Kidney (tissue), 22 donors: ENCODE measurements at places on chromosomes 13 and 19. TPM values are rescaled to one million over a fixed set of nuclear protein-coding genes. Genes with fewer than 3 reads are reported as not detected.

DNA sequence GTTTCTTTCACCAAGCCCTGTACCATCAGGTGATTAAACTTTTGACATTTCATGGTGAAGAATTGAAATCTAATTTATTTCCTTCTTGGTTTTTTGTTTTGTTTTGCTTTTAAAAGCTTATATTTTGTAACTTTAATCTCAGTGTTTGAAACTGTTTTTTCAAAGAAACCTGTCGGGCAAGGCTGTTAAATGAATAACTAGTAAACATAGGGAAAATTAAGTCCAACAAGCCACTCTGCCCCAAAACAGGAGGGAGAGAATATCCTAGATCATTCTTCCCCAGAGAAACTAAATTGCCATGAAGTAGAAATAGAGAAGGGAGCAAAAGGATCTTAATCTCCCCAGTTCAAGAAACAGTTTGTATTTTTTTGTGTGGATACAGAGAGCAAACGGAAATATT lies 98.2 kb downstream of the FREM2 start:
- no peak for DNase-seq
- peak overlapping the region; percentile 29 for H3K27ac ChIP-seq
- H3K4me3 ChIP-seq: peak overlapping the region; percentile 40
- no peaks in the 10 kb centered on the region for H3K27me3 ChIP-seq
- no peaks in the 10 kb centered on the region for H3K36me3 ChIP-seq
- peaks cover 5% of the 10 kb centered on the region for H3K4me1 ChIP-seq

- no peak overlapping the region for H3K4me3 ChIP-seq
- H3K27me3 ChIP-seq: no peaks in the 10 kb centered on the region
- H3K27ac ChIP-seq: no peak overlapping the region
- no peak for DNase-seq
- H3K36me3 ChIP-seq: peaks cover 37% of the 10 kb centered on the region
- peaks cover 7% of the 10 kb centered on the region for H3K4me1 ChIP-seq
These were observed 96.7 kb downstream of the CRYL1 start for GRCh38 chr13:20428666-20429644.

CEACAM8 gene
- total RNA-seq: not detected

SLC1A6 gene
- total RNA-seq: not detected

CILP2 gene
- 0.41 TPM for total RNA-seq

SYMPK gene
- total RNA-seq: 77.4 TPM

DNA sequence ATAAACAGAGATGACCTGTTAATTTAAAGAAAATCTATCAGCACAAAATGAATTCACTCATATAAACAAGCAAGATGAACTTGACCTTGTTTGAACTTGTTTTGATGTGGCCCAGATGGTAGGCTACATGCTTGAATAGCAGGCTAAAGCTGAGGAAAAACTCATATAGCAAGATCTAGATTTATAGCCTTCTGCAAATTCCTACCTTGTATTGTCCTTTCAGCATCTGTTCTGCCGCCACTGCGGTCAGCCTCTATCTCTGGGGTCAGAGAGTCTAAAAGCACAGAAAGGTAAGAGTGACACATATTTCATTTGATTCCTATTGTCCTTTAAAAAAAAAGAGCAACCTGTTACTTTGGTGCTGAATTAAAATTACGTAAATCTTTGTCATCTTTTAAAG lies 392.1 kb downstream of the DACH1 start:
- no peaks in the 10 kb centered on the region for H3K4me1 ChIP-seq
- no peaks in the 10 kb centered on the region for H3K36me3 ChIP-seq
- no peaks in the 10 kb centered on the region for H3K27me3 ChIP-seq

GRCh38 chr13:113955235-113955634 lies 18.6 kb downstream of the C13orf46 start:
- no peaks in the 10 kb centered on the region for H3K4me1 ChIP-seq
- peak; percentile 43 for DNase-seq
- H3K36me3 ChIP-seq: no peaks in the 10 kb centered on the region
- no peaks in the 10 kb centered on the region for H3K27me3 ChIP-seq
- no peak overlapping the region for H3K4me3 ChIP-seq

ZNF442 gene
- 9.1 TPM for total RNA-seq

- DNase-seq: peak; percentile 43
- no peak overlapping the region for H3K27ac ChIP-seq
- H3K4me1 ChIP-seq: no peaks in the 10 kb centered on the region
These were observed 575.6 kb downstream of the DIAPH3 start for GRCh38 chr13:59587971-59588716.

DNA sequence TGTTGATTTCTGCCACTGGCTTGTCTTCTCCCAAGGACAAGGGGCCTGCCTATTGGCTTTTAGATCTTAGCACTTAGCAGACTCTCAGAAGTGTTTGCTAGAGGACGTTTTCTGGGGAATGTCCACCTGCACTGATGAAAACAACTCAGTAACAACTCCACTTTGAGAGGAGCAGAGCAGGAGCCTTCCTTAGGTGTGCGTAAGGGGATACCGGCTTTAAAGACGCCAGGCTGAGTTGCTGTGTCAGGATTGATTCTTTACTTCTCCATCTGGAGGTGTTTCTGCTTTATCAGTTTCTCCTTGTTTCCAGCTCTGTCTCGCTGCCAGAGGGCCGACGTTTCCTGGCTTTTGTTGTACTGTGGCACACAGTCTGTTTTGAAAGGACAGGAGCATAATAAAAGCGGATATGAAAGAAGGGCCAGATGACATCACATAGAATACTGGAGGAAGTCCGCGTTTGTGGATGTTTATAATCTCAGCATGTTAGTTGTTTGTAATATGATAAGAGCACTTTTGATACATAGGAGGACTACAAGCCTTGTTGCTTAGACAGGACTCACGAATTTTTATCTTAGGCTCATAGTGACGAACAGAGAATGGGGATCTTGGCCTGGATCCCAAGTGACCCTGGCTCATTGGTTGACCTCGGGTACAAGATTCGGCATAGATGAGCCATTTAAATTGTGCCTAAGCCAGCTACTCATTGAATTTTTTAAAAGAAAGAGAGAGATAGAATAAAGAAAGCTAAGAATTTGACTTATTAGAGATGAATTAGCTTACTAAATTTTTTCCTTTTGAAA lies 34.6 kb downstream of the COL4A2 start:
- H3K36me3 ChIP-seq: no peaks in the 10 kb centered on the region
- no peaks in the 10 kb centered on the region for H3K27me3 ChIP-seq
- H3K4me1 ChIP-seq: peaks cover 12% of the 10 kb centered on the region
- no peak for DNase-seq
- peak overlapping the region; percentile 86 for H3K27ac ChIP-seq

GRCh38 chr13:32829676-32830335 lies 186.4 kb upstream of the KL start:
- no peaks in the 10 kb centered on the region for H3K36me3 ChIP-seq
- no peaks in the 10 kb centered on the region for H3K4me1 ChIP-seq
- H3K4me3 ChIP-seq: no peak overlapping the region
- no peaks in the 10 kb centered on the region for H3K27me3 ChIP-seq
- DNase-seq: peak; percentile 49

PDX1 gene
- total RNA-seq: not detected

TMEM272 gene
- 0.19 TPM for total RNA-seq

PCDH8 gene
- total RNA-seq: not detected

IL12RB1 gene
- total RNA-seq: 3.2 TPM

LPAR2 gene
- total RNA-seq: 10.4 TPM

DNA sequence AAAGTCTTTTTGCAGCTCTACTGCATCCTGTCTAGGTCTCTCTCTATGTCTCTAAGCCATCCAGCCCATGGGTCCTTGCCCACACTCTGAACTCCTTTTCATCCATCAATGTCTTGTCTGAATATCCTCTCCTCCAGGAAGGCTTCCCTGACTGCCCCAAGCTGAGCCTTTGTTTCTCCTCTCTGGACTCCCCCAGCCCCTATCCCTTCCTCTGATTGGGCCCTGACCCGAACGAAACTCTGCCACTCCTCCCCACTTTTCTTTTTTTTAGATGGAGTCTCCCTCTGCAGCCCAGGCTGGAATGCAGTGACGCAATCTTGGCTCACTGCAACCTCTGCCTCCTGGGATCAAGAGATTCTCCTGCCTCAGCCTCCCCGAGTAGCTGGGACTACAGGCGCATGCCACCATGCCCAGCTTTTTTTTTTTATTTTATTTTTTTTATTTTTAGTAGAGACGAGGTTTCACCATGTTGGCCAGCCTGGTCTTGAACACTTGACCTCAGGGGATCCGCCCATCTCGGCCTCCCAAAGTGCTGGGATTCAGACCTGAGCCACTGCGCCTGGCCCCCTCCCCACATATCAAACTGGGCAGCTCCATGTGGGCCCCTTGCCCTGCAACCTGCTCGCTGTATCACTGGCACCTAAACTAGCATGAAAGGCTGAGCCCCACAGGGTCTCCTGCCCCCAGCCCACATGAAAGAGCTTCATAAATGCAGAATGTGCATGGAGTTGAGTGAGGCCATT lies 870 bp upstream of the UNC13A start:
- H3K4me3 ChIP-seq: no peak overlapping the region
- H3K4me1 ChIP-seq: no peaks in the 10 kb centered on the region
- peaks cover 10% of the 10 kb centered on the region for H3K27me3 ChIP-seq
- DNase-seq: no peak
- no peak overlapping the region for H3K27ac ChIP-seq
- no peaks in the 10 kb centered on the region for H3K36me3 ChIP-seq

KASH5 gene
- total RNA-seq: not detected

GRCh38 chr19:34155686-34156085 lies 16.6 kb upstream of the LSM14A start:
- H3K27ac ChIP-seq: no peak overlapping the region
- H3K4me1 ChIP-seq: no peaks in the 10 kb centered on the region
- no peak for DNase-seq
- no peak overlapping the region for H3K4me3 ChIP-seq

DNA sequence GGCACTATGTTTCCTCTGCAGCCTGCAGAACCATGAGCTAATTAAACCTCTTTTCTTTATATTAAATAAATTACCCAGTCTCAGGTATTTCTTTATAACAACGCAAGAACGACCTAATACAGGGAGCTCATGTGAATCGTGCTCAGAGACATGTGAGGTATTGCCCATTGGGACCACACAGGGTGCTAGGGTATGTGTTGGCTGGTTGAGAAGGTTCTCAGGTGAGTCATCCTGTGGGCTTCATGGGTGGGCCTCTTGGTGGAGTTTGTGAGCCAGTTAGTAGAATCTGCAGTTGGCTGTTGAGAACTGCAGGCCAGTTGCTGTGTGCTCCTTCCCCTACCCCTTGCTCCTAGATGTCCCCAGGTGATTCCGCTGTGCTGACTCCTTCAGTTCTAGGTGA lies 163.0 kb downstream of the HS6ST3 start:
- H3K27ac ChIP-seq: no peak overlapping the region
- no peaks in the 10 kb centered on the region for H3K4me1 ChIP-seq
- no peak for DNase-seq
- no peak overlapping the region for H3K4me3 ChIP-seq
- no peaks in the 10 kb centered on the region for H3K36me3 ChIP-seq
- H3K27me3 ChIP-seq: no peaks in the 10 kb centered on the region

PSG11 gene
- total RNA-seq: not detected

DNA sequence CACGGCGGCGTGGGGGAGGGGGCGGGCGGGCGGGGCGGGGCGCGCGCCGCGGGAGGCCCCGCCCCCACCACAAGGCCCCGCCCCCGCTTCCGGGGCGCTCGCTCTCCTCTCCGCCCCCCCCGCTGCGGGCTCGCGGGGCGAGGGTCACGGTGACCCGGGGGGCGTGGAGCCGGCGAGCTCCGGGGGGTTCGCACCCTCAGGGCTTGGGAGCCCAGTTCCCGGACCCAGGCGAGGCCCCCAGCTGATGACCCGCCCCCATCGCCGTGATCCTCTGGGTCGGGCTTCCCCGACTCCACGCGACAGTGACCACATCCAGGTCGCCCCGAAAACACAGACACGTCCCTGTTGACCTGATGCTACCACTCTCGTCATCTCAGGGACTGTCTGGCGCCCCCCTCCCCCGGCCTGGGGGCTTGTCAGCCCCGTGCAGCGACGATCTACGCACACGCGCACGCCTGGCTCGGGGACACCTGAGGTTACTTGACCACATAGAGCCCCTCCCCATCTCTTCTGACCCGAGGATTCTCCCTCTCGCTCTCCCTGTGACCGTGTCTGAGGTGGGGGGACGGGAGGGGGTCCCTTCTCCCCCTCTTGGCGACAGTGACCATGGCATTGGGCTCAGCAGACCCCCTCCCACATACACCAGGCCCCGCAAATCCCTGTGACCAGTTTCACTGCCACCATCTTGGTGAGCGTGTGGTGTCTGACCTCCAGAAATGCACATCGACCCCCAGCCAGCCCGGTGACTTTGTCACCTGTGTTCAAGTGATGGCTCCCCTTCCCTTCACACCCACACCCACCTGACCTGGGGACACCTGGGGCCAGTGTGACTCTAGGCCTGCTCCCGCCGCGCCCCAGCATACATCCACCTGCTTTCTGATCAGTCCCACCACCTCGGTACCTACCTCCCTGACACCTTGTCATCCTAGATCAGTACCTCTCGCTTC lies 670 bp downstream of the MAP2K7 start:
- H3K4me3 ChIP-seq: peak overlapping the region; percentile 77
- DNase-seq: peak; percentile 57
- H3K36me3 ChIP-seq: no peaks in the 10 kb centered on the region
- H3K27ac ChIP-seq: peak overlapping the region; percentile 87

- no peak overlapping the region for H3K4me3 ChIP-seq
- H3K36me3 ChIP-seq: no peaks in the 10 kb centered on the region
These were observed 64.2 kb upstream of the UQCRFS1 start for GRCh38 chr19:29277102-29277501.

DNA sequence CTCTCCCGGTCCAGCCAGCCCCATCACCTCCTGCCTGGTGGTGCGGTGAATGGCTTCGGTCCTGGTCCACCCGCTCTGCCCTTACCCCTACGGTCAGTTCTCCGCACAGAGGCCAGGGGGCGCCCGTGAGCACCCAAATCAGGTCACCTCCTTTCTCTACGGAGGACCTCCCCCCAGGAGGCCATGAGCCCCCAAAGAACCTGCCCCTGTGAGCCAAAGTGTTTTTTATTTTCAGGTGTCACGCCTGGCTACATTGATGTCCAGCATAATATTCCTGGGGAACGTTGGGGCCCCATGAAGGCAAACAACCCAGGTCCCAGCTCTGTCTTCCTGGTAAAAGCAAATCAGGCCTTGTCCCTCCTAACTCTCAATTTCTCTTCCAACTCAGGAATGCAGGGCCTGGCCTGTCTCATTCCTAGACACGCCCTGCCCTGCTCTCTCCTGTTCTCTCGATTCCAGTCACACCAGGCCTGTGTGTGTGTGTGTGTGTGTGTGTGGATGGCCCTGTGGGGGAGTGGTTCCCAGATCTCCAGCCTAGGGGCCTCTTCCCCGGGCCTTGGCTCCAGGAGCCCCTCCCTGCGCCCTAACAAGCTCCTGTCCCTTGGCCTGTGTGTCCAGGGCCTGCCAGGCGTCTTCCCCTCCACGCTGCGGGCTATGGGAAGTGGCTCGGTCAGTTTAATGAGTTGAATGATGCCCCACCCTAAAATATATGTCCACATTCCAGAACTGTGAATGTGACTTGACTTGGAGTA lies 9.7 kb upstream of the GIPC1 start:
- H3K4me3 ChIP-seq: no peak overlapping the region
- peak; percentile 76 for DNase-seq
- no peak overlapping the region for H3K27ac ChIP-seq
- H3K36me3 ChIP-seq: no peaks in the 10 kb centered on the region
- no peaks in the 10 kb centered on the region for H3K4me1 ChIP-seq
